Left cardiac atrium (tissue), 4 donors: ENCODE measurements at places on chromosomes 12 and 14.

DNA sequence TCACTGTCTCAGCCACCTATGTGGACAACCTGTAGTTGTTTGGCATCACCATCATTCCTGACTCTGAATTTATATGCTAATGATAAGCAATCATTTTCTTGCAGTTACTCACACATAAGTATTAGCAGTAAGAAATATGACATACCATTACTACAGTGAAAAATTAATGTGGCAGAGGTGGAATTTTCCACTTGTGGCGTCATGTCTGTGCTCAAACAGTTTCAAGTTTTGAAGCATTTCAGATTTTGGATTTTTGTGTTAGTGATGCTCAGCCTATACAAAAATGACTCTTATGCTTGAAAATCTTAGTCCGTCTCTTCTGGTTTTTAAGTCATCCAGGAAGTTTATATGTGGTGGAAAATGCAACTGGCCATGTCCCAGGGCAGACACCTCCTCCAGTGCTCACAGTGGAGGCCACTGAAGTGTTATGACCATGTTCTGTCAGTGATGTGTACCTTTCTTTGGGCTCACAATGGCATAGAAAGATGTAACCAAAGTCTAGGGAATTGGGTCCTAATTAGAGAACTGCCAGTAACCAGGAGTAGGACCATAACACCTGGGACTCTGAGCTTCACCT is 220.6 kb downstream of the SYT1 start:
- DNase-seq = no peak

GRCh38 chr14:22541721-22542120 is 47.3 kb downstream of the DAD1 start:
- DNase-seq = no peak

- no peak for DNase-seq
Measured at GRCh38 chr14:72605921-72606220, 288.0 kb downstream of the DPF3 start.

GRCh38 chr12:103841690-103842584 is 903 bp upstream of the NT5DC3 start:
- DNase-seq = peak; percentile 45

DNA sequence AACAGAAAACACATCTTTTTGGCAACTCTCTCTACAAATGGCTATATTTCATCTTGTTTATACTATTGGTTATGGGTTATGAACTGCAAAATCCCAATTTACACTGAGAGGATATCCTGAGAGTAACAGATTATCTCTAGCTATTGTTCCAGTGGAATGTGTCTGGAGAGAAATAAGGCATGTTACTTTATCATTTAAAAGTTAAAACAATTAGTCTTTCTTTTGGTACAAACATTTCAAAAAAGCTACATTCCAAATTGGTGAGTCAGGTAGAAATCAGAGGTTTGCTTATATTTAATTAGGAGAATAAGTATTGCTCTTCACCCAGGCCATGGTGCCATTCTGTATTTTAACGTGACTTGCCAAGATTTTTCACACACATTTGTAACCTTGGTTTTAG is 411.6 kb downstream of the CCER1 start:
- DNase-seq = no peak

GRCh38 chr12:131147894-131148293 is 194.2 kb downstream of the ADGRD1 start:
- DNase-seq = no peak
